Activated CD4-positive, CD25-positive, alpha-beta regulatory T cell treated with anti-CD3 and anti-CD28 coated beads, Interleukin-2, amount 50 U/mL, for 16 hours (primary cell): ENCODE measurements at places on chromosomes 6 and 20.

DNA sequence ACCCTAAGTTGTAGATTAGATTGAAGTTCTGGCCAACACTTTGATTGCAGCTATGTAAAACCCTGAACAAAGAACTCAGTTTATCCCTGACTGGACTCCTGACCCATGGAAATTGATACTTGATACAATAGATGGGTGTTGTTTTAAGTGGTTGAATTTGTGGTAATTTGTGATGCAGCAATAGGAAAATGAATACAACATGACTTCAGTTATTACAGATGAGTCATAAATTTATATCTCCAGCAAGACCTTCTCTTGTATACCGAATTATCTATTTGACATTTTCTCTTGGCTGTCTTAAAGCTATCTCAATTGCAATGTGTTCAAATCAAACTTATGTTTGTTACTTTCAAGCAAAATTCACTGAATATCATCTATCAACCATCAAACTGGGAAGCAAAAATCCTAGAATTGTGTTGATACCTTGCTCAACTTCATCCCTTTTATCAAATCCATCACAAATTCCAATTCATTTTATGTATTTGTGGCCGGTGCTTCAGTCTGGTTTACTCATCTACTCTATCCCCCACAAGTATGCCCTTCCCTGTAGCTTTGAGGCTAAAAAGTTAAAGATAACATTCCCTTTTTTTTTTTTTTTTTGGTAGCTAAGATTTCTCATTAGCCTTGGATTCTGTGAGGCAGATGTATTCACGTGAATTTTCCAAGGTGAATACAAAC, 129.4 kb upstream of the CENPW start:
- no peak for DNase-seq

DNA sequence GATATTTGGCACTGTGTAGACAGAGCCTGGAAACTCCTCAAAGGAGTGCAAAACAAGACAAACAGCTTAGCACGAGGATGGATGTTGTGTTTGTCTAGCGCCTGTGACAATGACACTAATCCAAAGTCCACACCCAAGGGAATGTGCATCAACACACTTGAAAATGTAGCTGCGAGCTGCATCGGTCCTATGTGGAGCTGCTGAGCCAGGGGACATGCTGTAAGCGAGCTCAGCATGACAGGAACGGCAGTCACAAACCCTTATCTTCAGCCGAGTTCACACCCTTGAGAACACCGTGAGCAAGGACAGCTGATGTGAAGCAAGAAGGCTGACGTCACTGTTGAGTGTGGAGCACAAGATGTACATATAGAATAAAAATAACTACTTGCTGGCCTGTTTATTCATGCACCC, 684.3 kb downstream of the QKI start:
- no peak for DNase-seq

GRCh38 chr6:29425075-29425474, 10.3 kb downstream of the OR12D1 start:
- no peak for DNase-seq

DNA sequence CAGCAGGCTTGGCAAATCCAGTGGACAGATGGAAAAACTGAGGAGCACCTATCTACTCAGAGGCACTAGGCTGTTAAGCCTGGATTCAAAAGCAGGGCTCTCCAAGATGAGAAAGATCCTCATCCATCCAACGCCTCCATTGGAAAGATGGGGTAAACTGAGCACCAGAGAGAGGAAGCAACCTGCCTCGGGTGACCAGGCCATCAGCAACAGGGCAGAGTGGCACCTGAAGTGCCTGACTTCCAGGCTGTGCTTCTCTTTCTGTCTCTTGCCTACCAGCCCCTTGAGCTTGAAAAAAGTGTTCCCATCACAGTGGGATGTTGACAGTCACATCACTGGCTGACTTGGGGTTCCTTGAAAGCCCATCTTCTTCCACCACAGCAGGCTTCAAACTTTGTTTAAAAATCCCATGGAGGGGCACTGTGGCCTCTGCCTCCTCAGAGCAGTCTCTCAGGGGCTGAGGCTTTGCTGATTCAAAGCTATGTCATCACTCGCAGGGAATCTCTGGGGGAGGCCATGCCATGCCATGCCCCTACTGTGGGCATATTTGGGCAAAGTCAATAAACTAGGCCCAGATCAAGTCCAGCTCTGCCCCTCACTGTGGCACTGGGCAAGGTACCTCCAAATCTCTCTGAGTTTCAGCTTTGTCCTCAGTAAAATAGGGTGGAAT, 44.8 kb upstream of the TGM2 start:
- no peak for DNase-seq

DNA sequence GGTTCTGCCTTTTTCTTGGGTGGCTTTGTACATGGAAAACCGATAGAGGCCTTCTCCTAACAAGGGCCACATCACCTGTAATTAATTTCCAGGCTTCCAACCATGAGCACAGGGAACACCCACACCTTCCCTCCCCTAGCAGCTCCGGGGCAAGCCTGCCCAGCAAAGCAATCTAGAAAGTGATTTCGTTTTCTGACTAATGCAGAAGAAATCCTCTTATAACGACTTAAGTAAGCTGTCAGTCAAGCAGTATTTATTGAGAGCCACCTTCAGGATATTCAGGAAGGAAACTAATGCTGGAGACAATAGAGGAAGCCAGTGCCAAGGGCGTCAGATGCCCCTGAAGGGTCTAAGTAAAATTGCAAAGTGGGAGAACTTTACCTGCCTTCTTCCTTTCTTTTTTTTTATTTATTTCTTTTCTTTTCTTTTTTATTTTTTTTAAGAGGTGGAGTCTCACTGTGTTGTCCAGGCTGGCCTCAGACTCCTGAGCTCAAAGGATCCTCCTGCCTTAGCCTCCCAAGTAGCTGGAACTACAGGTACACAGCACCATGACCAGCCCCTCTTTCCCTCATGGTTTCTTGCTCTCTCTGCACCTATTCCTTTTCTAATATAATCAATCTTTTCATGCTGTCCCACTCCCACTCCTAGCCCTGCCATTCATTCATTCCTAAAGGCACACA, 67.5 kb upstream of the MBOAT1 start:
- no peak for DNase-seq

GRCh38 chr6:167415441-167415961, 90.6 kb downstream of the TTLL2 start:
- DNase-seq = no peak

GRCh38 chr6:80364149-80364548, 257.7 kb downstream of the BCKDHB start:
- DNase-seq = no peak

- no peak for DNase-seq
Observed at GRCh38 chr6:111342913-111343312, 140.1 kb downstream of the REV3L start.

DNA sequence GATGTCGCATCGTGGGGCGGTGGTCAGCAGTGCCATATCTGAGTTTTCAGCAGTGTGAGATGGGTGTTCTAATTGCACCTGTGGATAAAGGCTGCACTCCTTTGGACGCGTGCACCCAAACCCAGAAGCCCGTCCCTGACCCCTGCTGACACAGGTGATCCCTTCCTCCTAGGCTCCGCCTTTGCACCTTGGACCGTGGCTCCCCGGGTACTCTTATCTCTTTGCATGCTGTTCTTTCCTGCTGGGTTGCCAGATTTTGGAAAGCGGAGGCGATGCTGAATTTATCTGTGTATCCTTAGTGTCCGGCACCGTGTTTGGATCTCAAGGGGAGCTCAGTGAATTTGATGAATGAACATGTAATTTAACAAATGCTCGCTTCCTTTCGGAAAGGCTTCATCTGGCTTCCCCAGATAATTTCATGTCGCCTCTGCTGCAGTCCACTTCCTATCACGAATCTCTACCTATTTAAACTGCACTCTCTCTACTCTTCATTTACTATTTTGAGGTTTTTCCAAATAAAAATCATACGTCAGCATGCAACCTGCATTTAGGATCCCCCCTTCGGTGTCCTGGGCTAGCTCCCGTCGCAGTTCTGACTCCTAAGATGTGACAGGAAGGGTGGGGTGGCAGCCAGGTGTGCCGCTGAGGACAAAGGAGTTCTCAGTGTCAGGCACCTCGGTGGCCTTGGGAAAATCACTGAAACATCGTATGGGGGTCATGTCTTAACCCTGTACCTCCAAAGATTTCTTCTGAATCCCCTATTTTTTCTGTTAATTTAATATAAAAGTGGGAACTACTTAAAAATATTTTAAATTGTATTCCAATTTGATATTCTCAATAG, 753 bp upstream of the PERP start:
- DNase-seq = no peak

DNA sequence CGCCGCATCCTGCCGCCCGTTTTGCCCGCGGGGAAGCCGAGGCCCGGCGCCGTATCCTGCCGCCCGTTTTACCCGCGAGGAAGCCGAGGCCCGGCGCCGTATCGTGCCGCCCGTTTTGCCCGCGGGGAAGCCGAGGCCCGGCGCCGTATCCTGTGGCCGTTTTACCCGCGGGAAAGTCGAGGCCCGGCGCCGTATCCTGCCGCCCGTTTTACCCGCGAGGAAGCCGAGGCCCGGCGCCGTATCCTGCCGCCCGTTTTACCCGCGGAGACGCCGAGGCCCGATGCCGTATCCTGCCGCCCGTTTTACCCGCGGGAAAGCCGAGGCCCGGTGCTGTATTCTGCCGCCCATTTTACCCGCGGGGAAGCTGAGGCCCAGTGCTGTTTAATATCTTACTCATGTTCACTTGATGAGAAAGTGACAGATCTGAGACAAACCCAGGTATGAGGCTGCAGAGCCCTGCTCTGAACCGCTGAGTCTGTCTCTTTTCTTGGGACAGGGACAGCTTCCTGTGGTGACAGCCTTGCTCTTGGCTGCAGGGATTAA, 129.4 kb downstream of the CDH26 start:
- DNase-seq = no peak
